ENCODE measurements at places on chromosomes 16 and 17. TPM values are rescaled to one million over a fixed set of nuclear protein-coding genes. Genes with fewer than 3 reads are reported as not detected.

SEBOX gene
- total RNA-seq: not detected

NT5M gene
- 5.4 TPM for total RNA-seq

GRCh38 chr17:78259192-78259554, 27.7 kb downstream of the TMEM235 start:
- H3K27me3 ChIP-seq: no peaks in the 10 kb centered on the region
- peak overlapping the region; percentile 47 for H3K27ac ChIP-seq
- H3K36me3 ChIP-seq: no peaks in the 10 kb centered on the region
- peaks cover 85% of the 10 kb centered on the region for H3K4me1 ChIP-seq
- DNase-seq: no peak
- H3K4me3 ChIP-seq: peak overlapping the region; percentile 68

SOX15 gene
- total RNA-seq: 0.29 TPM

PRAC2 gene
- total RNA-seq: not detected

ZNF469 gene
- total RNA-seq: 1.5 TPM

- no peak overlapping the region for H3K4me3 ChIP-seq
- H3K27me3 ChIP-seq: no peaks in the 10 kb centered on the region
- no peaks in the 10 kb centered on the region for H3K4me1 ChIP-seq
- H3K27ac ChIP-seq: no peak overlapping the region
- H3K36me3 ChIP-seq: no peaks in the 10 kb centered on the region
Observed at GRCh38 chr16:75908331-75909117, 182.2 kb upstream of the CPHXL start.

DNA sequence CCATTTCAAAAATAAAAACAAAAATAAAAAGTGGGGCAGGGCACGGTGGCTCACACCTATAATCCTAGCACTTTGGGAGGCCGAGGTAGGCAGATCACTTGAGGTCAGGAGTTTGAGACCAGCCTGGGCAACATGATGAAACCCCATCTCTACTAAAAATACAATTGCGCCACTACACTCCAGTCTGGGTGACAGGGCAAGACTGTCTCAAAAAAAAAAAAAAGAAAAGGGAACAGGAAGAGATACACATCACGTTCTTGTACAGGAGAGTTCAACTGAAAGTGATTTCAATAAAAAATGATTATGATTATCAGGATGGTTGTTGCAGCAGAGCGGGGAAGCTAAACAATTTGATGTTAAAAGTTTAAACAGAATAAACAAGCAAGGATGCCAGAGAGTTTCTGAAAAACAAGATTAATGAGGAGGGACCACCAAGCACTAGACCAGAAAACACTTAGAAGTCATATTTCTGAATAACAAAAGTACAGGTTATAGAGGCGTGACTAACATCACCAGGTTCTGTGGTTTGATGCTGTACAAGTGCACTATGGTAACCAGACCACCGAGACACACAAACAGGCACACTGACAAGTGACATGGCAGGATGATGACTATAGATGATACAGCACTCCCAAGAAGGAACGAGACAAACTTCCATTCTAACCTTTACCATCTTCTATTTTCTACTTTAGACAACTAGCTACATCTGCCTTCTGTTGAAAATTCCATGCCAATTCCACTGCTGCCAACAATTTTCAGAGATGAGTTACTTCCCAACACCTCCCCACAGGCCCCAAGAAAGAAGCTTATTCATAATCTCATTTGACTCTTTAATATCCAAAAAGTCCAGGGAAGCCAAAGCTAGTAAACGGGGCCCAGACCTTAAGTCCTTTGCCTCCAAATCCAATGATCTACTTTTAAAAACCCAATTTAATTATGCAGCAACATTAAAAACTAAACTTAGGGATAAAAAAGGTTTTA, 11.8 kb downstream of the DNAJA2 start:
- peak overlapping the region; percentile 17 for H3K27ac ChIP-seq
- no peak overlapping the region for H3K4me3 ChIP-seq
- DNase-seq: peak; percentile 5

- H3K27me3 ChIP-seq: no peaks in the 10 kb centered on the region
- H3K4me1 ChIP-seq: no peaks in the 10 kb centered on the region
- DNase-seq: no peak
- no peaks in the 10 kb centered on the region for H3K36me3 ChIP-seq
- no peak overlapping the region for H3K27ac ChIP-seq
- no peak overlapping the region for H3K4me3 ChIP-seq
Observed at GRCh38 chr17:53033297-53033696, 789.4 kb upstream of the KIF2B start.

ITGB3 gene
- total RNA-seq: 0.13 TPM

HBA2 gene
- total RNA-seq: not detected

FA2H gene
- not detected for total RNA-seq

PRSS21 gene
- 8.8 TPM for total RNA-seq

VPS9D1 gene
- 3.7 TPM for total RNA-seq

- H3K27ac ChIP-seq: no peak overlapping the region
- no peaks in the 10 kb centered on the region for H3K4me1 ChIP-seq
- H3K27me3 ChIP-seq: no peaks in the 10 kb centered on the region
- H3K36me3 ChIP-seq: peaks cover 77% of the 10 kb centered on the region
Observed at GRCh38 chr17:5381542-5381941, 37.9 kb downstream of the NUP88 start.

- H3K4me3 ChIP-seq: no peak overlapping the region
- peaks cover 36% of the 10 kb centered on the region for H3K36me3 ChIP-seq
- no peaks in the 10 kb centered on the region for H3K27me3 ChIP-seq
- peaks cover 18% of the 10 kb centered on the region for H3K4me1 ChIP-seq
Observed at GRCh38 chr16:67230809-67231660, 4.1 kb downstream of the TMEM208 start.

TPSG1 gene
- not detected for total RNA-seq

DNA sequence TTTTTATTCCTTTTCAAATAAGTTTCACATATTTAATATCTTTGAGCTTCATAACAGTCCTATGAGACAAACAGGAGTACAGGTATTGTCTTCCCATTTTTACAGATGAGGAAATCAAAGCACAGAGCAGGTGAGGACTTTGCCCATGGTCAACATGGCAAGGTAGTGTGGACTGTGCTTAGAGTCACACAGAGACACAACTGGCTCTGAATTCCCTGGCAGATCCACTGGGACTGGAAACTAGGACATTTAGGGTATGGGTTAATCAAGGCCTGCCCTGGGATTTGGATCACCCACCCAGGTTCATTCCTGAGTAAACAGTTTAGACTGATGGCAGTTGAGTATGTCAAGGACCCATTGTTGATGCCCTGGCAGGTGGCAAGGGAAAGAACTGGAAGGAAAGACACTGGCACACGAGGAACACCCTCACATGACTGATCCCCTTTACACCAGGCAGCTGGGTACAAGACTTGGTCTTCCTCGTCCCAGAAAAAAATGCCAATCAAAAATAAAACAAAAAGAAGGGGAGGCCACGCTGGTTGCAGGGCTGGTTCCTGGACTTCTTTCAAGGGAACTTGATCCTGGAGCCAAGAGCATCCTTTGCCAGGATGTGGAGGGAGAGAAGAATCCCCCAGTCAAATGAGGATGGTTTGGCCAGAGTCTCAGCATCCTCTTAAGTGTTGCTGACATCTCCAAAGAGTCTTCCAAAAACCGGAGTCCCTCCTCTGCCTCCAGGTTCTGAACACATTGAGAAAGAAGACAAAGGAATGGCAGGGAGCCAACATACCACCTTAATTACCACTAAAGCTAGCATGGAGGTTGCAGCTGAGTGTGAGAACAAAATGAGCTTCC, 34.9 kb downstream of the CHD9 start:
- no peaks in the 10 kb centered on the region for H3K36me3 ChIP-seq
- H3K4me3 ChIP-seq: no peak overlapping the region
- DNase-seq: no peak
- H3K27ac ChIP-seq: no peak overlapping the region
- no peaks in the 10 kb centered on the region for H3K27me3 ChIP-seq

DNA sequence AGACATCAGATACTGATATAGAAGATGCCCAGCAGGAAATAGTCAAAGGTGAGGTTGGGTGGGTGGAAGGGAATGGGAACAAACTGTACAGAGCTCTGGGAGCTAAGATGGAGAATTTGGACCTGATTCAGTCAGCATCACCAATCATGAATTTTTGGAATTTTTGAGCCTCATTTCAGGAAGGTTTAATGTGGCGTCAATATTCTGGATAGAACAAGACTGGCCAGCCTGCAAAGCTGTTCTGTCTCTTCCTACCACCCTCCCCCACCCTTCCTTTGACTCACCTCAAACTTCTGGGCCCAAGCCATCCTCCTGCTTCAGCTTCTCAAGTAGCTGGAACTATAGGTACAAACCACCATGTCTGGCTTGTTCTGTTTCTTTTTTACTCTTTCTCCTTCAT, 32.6 kb downstream of the CTCF start:
- peaks cover 11% of the 10 kb centered on the region for H3K4me1 ChIP-seq
- no peak overlapping the region for H3K27ac ChIP-seq
- H3K27me3 ChIP-seq: no peaks in the 10 kb centered on the region
- DNase-seq: no peak

CRYM gene
- total RNA-seq: not detected

- H3K4me3 ChIP-seq: no peak overlapping the region
- no peak for DNase-seq
- H3K27ac ChIP-seq: no peak overlapping the region
- H3K4me1 ChIP-seq: peaks cover 15% of the 10 kb centered on the region
Observed at GRCh38 chr17:41116297-41116696, 1.9 kb downstream of the KRTAP4-11 start.

DNA sequence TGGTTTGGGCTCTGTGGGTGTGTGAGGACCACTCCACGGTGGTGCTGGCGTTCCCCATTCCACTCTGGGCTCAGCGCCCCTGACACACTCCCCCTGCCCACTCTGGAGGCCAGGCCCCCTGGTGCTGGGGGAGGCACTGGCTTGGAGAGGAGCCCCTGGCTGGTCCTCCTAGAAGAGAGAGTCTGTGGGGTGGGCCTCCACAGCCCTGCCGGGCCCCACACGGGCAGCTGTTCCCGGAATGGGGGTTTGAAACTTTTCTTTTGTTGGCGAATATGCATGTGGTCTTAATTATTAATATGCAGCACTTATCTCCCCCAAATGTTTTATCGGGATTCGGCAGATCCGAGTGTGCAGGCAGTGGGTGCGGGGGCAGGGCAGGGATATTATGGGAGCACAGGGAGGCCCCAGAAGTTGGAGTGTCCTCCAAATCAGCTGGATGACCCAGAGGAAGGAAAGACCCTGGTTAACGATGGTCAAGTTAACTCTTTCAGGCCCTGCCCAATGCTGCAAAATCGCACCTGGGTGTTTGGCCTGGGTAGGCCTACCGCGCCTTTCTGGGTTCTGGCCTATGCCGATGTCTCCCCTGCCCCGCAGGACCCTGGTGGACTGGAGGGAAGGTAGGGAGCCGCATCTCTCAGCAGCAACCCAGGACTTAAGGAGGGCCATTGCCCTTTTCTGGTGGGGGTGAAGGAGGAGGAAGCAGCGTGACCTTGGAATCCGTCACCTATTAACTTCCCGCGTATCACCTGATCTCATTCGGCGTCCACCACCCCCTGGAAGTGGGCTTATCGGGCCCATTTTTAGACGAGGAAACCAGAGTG, 36.0 kb downstream of the TMEM235 start:
- H3K27ac ChIP-seq: peak overlapping the region; percentile 7
- DNase-seq: no peak
- H3K4me1 ChIP-seq: peaks cover 46% of the 10 kb centered on the region
- H3K36me3 ChIP-seq: no peaks in the 10 kb centered on the region
- no peak overlapping the region for H3K4me3 ChIP-seq
- H3K27me3 ChIP-seq: peaks cover 4% of the 10 kb centered on the region

GRCh38 chr16:60329108-60329507, 1595.0 kb upstream of the GOT2 start:
- H3K27me3 ChIP-seq: no peaks in the 10 kb centered on the region
- no peaks in the 10 kb centered on the region for H3K36me3 ChIP-seq
- DNase-seq: no peak
- H3K4me1 ChIP-seq: no peaks in the 10 kb centered on the region
- no peak overlapping the region for H3K27ac ChIP-seq

HSD11B2 gene
- total RNA-seq: 1.5 TPM

Data from CD8-positive, alpha-beta memory T cell (primary cell).